ENCODE measurements at places on chromosomes 5 and 9. TPM values are rescaled to one million over a fixed set of nuclear protein-coding genes. Genes with fewer than 3 reads are reported as not detected.

SPRY4 gene
- not detected for total RNA-seq

MLANA gene
- not detected for total RNA-seq

SPZ1 gene
- total RNA-seq = not detected

C5orf58 gene
- total RNA-seq = not detected

NPR3 gene
- total RNA-seq = not detected

DNA sequence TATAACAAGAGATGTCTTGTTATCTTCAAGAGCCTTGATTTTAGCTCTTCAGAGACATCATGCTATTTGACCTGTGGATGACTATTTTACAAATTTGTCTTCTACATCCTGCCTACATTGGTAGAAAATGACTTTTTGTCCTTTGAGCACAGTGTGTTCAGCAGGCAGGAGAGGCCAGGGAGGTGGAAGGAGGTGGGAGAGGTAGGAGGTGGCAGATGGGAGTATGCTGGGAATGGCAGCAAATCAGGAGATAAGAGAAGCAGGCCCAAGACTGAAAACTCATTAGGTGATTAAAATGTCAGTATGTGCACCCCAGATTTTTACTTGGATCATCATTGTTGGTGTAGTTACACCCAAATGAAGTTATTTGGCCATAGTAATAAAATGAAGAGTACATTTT is 44.1 kb downstream of the PTPN3 start:
- DNase-seq = no peak
- H3K27ac ChIP-seq = no peak overlapping the region
- no peaks in the 10 kb centered on the region for H3K27me3 ChIP-seq
- H3K4me3 ChIP-seq = no peak overlapping the region
- no peaks in the 10 kb centered on the region for H3K4me1 ChIP-seq
- no peaks in the 10 kb centered on the region for H3K36me3 ChIP-seq

DNA sequence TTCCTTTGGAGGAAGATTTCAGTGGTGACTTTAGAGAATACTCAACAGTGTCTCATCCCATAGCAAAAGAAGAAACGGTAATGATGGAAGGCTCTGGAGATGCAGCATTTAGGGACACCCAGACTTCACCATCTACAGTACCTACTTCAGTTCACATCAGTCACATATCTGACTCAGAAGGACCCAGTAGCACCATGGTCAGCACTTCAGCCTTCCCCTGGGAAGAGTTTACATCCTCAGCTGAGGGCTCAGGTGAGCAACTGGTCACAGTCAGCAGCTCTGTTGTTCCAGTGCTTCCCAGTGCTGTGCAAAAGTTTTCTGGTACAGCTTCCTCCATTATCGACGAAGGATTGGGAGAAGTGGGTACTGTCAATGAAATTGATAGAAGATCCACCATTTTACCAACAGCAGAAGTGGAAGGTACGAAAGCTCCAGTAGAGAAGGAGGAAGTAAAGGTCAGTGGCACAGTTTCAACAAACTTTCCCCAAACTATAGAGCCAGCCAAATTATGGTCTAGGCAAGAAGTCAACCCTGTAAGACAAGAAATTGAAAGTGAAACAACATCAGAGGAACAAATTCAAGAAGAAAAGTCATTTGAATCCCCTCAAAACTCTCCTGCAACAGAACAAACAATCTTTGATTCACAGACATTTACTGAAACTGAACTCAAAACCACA is 67.4 kb downstream of the VCAN start:
- H3K4me1 ChIP-seq = no peaks in the 10 kb centered on the region
- no peak for DNase-seq
- H3K27me3 ChIP-seq = no peaks in the 10 kb centered on the region
- no peaks in the 10 kb centered on the region for H3K36me3 ChIP-seq
- no peak overlapping the region for H3K27ac ChIP-seq

DNA sequence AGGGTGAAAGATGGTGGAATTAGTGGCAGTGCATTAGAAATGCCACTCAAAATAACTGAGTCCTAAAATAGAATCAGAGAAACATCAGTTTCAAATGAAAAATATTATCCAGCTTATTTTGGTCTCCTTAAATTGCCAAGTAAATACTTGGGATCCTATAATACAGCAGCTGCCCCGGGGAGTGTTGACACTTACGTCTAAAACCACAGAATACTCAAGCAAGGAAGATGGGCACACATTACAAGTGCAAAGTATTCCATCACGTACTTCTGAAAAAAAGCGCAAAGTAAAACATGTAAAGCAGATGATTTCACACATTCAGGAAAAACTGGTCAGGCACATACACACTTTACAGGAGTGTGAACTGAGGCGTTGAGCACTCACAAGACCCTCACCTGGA is 2.4 kb upstream of the ARHGEF37 start:
- H3K36me3 ChIP-seq = no peaks in the 10 kb centered on the region
- no peak overlapping the region for H3K27ac ChIP-seq
- no peak for DNase-seq
- peaks cover 6% of the 10 kb centered on the region for H3K27me3 ChIP-seq
- peaks cover 10% of the 10 kb centered on the region for H3K4me1 ChIP-seq
- no peak overlapping the region for H3K4me3 ChIP-seq

GRCh38 chr9:134258828-134259546 is 67.3 kb upstream of the RXRA start:
- no peak overlapping the region for H3K27ac ChIP-seq
- H3K4me1 ChIP-seq = peaks cover 6% of the 10 kb centered on the region
- no peak overlapping the region for H3K4me3 ChIP-seq
- H3K36me3 ChIP-seq = no peaks in the 10 kb centered on the region
- no peak for DNase-seq
- no peaks in the 10 kb centered on the region for H3K27me3 ChIP-seq

- H3K4me1 ChIP-seq = peaks cover 4% of the 10 kb centered on the region
- peak overlapping the region; percentile 21 for H3K27ac ChIP-seq
These were observed 19.7 kb downstream of the DNAJA1 start for GRCh38 chr9:33044677-33045282.

DNA sequence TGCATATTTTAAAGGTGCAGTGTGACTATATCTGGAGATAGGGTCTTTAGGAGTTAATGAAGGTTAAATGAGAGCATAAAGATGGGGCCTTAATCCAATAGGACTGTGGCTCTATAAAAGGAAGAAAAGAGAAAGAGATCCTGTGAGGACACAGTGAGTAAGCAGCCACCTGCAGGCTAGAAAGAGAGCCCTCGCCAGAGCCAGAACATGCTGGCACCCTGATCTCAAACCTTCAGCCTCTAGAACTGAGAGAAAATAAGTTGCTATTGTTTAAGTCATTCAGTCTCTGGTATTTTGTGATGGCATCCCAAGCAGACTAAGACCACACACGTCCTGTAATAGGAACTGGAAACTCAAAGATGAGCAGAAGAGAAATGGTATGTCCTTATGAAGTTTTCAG is 41.0 kb downstream of the RNF180 start:
- H3K4me1 ChIP-seq = no peaks in the 10 kb centered on the region
- no peak for DNase-seq
- H3K27me3 ChIP-seq = no peaks in the 10 kb centered on the region
- H3K27ac ChIP-seq = no peak overlapping the region
- no peak overlapping the region for H3K4me3 ChIP-seq

DNA sequence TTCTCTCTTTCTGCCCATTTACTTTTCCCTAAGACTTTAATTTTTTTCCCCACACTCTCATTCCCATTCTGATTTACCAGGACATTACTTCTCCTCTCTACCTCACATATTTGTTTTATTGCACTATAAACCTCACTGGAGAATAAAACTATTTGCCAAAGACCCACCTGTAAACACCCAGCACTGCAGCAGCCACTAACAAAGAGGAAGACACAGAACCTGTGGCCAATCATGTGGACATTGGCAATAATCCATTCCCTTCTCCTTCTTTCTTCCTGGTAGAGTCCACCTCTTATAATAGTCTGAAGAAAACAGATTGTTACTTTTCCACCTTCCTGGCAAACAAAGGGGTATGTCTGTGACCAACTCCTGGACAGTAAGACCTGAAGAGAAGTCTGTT is 8.3 kb upstream of the THBS4 start:
- H3K4me3 ChIP-seq = no peak overlapping the region
- no peaks in the 10 kb centered on the region for H3K4me1 ChIP-seq
- H3K27me3 ChIP-seq = no peaks in the 10 kb centered on the region
- no peak overlapping the region for H3K27ac ChIP-seq
- no peaks in the 10 kb centered on the region for H3K36me3 ChIP-seq
